ENCODE measurements at places on chromosomes 2 and 18.

GRCh38 chr2:206472094-206472493 lies 28.8 kb downstream of the ADAM23 start:
- no peak for DNase-seq

DNA sequence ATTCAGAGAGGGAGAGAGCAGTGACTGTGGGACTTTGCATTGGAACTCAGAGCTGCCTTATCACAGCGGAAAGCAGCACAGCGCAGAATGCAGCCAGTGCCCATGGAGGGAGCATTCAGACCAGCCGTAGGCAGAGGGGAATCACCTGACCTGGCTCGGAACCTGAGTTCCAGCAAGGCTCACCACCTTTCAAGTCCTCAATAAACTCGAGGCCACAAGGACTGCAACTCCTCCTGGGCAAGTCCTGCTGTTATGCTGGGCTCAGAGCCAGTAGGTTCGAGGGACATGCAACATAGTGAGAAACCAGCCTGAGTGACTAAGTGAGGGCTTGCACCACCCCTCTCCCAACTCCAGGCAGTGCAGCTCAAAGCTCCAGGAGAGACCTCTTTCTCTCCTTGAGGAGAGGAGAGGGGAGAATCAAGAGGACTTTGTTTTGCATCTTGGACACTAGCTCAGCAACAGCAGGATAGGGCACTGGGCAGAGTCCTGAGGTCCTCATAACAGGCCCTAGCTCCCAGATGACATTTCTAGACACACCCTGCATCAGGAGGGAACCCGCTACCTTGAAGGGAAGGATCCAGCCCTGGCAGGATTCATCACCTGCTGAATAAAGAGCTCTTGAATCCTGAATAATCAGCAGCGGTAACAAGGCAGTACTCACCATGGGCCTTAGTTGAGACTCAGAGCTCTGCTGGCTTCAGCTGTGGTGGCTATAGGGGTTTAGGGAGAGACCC lies 136.8 kb upstream of the OTOS start:
- DNase-seq = no peak

GRCh38 chr2:18247282-18248110 lies 313.0 kb downstream of the RDH14 start:
- DNase-seq = no peak

GRCh38 chr18:79335833-79336360 lies 59.8 kb upstream of the NFATC1 start:
- DNase-seq = no peak

- no peak for DNase-seq
These were observed 9.9 kb downstream of the TOGARAM2 start for GRCh38 chr2:28991021-28991420.

DNA sequence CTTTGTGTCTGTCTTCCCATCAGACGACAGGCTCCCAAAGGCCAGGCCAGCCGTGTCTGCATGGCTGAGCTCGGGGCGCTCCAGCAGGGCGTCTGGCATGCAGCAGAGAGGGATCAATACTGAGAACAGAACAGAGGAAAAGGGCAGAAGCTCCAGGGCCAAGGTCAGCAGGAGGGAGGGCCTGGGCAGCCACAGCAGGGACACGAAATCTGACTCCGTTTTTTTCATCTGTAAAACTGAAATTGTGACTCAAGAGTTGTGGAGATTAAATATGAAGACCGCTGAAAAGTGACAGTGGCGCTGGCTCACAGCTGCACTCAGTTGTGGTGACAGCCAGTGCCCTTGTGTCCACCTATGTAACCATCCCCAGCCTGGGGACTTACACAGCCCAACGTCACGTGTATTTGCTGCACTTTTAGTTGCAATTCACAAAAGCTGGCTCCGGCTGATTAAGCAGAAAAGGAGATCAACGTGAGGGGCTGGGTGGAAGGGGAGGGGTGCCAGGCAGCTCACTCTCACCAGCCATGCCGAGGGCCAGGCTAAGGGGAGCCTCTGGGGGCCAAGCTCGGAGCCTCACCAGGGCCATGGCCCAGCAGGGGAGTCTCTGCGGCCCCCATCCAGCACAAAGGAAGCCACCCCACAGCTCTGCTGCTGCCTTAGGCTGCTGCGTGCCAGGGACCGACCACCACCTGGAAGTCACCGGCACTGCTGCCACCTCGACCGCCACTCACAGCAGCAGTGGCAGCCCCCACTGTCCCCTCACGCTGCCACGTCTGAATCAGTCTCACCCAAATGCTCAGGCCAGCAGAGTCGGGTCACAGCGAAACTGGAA lies 74.7 kb downstream of the EIPR1 start:
- DNase-seq = no peak

DNA sequence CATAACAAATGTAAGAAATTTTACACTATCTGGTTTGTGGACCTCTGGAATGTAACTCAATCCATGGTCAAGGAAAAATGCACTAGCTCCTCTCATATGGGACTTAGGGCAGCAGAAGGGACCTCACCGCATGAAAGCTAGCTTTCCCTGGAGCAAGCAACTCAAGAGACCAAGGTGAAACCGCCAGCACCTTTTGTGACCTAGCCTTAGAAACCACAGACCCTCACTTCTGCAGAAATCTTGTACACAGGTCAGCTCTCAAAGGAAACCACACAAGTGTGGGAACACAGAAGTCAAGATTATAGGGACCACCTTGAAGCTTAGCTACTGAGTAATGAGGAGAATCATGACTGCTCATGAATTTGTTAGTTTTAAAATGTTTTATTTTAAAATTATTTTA lies 222.5 kb downstream of the DLGAP1 start:
- DNase-seq = no peak

DNA sequence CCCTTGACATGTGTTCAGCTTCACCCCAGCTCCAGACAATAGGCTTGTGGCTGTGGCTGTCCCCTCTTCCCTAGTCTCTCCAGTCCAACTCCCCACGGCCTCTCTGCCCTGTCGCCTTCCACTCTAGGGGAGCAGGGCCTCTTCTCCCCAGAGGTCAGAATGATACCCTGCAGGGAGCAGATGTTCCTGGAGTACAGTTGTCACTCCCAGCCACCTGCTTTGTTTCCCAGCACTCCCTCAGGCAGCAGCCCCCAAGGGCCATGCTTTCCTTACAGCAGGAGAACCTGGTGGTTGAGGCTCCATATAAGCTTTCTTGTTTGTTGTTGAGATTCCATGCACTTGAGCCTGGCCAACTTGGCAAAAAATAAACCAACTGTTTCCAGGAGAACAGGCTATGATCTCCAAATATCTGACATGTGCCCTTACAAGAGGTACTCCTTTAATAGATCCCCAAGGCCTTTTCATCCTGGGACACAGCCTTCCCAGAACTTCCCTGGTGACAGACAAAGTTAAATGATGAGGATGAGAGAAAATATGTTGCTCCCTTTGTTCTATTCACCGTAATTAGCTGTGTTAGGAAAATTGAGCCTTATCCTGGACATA lies 45.1 kb downstream of the DPYSL5 start:
- DNase-seq = no peak

- DNase-seq = peak; percentile 95
These were observed 866.8 kb downstream of the DSC3 start for GRCh38 chr18:30175621-30176225.

- DNase-seq = no peak
These were observed 5.9 kb downstream of the CTLA4 start for GRCh38 chr2:203873461-203873860.

- DNase-seq = no peak
These were observed 21.1 kb upstream of the TMEM163 start for GRCh38 chr2:134739879-134740301.

DNA sequence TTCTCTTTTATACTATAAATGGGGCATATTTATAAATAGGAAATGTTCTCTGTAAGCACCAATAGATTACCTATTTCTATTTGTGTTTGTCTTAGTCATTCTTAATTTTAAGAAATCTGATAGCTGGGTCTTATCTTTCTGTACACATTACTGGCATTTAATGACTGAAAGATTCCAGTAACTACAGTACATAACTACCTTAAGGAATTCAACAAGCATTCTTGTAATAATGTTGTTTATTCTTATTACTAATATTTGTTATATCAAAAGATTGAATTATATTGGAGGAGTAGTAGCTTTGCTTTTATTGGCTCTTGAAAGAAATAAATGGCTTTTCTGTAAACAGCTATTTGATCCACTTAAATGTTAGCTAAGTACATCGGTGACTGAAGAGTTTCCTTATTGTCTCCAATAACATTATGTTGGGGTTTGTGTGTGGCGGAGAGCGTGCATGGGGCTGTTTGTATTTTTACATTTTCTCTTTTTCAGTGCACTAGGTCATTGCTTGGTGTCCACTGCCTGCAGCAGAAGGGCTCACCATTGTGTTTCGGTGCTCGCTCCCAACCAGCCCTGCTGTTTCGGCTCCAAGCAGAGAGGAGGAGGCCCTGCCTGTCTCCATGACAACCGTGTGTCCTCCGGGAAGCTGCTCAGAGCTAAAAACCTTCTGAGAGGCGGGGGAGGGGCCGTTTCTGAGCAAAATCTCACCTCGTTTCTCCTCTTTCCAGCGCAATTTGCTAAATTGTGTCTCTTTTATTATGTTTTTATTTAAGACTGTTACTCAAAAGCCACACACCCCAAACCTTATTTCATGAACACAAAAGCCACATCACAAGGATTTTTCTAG lies 112.5 kb upstream of the SLC38A11 start:
- DNase-seq = peak; percentile 68

Measured in NCI-H510A treated with DMSO at 0.1 percent for 48 hours (cell line).